ENCODE measurements at places on chromosomes 2 and 18.

- DNase-seq = no peak
These were observed 8.8 kb downstream of the DHX57 start for GRCh38 chr2:38866773-38867443.

DNA sequence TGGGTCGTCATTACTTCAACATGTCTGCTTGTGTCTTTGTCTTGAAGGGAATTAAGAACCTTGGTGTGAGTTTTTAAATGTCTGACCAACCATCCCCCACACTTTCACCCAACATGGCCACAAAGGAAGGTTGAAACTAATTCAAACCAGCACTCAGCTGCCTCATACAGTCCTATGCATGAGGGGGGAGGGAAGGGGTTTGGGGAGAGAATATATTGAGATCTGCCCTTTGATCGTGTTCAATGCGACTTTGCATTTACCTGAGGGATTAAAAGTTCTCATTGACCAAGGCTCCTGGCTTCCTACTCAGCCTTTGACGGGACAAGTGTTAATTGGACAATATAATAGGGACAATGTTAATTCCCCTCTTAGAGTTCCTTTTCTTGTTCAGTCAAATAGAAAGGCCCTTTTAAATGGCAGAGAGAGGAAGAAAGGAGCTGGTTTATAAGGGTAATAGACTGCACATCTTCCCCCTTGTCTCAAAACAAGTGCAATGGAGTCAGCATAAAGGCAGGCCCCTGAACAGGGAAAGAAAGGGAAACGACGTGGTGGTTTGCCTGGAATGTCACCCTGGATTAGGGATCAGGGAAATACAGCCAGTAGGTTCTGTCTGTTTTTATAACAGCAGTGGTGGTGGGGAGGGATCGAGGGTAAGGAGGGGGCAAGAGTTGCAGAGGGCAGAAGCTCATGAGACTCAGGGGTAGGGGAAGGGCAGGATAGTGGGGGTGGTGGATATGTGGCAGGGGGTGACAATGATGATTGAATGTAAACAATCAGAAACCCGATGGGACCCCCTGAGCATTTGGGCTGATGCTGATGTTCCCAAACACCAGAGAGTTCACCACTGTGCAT is 198.7 kb downstream of the MYCN start:
- no peak for DNase-seq

DNA sequence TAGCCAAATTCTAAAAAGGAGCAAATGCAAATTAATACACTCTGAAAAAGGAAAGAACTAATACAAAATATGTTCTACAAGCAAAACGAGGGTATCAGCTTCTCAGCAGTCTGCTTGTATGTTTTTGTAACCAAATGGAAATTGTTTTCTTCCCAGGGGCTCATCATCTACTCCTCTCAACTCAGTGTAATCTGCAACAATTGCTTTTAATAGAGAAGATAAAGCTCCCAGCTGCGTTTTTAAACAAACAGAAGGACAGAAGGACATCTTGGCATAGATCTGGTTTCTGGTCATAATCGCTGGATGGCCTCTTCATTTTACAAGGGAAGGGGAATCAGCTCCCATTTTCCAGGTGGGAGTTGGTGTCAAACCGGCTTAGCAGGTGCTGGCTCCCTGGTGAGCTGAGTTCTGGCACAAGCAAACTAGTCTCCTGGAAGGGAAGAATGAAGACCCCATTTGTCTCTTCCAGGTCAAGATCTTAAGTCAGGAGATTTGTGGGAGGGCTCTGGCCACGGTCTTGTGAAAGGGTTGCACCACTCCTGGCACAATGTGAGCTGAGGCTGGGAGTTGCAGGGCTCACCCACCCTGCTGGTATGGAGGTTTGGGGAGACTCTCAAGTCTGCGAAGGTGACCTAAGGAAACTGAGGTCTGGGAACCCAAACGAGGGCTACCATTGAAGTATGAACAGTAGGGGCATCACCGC is 41.6 kb downstream of the NPPC start:
- no peak for DNase-seq

DNA sequence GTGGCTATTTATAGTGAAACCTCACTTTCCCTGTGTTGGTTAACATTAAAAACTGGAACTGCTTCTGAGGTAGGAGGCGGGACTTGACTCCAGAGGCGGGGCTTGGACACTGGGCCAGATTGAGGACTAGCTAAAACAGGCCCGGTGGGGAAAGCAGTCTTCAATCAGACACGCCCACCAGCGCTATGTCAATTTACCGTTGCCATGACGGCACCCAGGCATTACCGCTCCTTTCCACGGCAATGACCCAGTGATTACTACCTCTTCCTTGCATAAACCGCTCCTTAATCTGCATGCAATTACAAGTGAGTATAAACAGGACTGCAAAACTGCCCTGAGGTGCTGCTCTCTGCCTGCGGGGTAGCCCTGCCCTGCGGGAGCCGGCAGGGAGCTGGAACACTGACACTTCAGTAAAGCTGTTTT is 35.3 kb downstream of the LRRFIP1 start:
- DNase-seq = peak; percentile 18

- no peak for DNase-seq
These were observed 262.0 kb downstream of the HAUS1 start for GRCh38 chr18:46366201-46366600.

- DNase-seq = no peak
These were observed 89.0 kb upstream of the PKDCC start for GRCh38 chr2:41958775-41959174.

GRCh38 chr18:37330173-37330572 is 235.4 kb downstream of the CELF4 start:
- no peak for DNase-seq

- no peak for DNase-seq
These were observed 144.2 kb upstream of the OTOS start for GRCh38 chr2:240284503-240285259.

GRCh38 chr2:12495247-12495868 is 221.4 kb upstream of the TRIB2 start:
- DNase-seq = no peak

DNA sequence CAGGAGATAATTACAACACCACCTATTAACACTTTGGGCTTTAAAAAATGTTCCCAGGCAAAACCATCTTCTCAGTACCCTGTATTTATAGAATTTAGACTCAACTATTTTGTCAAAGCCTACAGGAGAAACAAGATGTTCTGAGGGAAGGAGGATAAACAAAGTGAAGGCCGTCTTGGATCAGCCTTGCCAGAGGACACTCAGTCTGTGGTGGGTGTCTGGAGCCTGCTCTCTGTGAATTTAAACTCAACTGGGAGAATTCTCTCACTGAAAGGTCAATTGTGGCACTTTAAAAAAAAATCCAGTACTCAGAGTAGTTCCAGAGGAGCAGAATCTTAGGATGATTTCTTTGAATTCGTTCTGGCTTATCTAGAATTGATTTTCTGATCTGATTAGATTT is 28.4 kb upstream of the SLC1A4 start:
- DNase-seq = no peak

GRCh38 chr18:67574749-67575148 is 58.2 kb upstream of the DSEL start:
- no peak for DNase-seq

- DNase-seq = no peak
These were observed 248.0 kb downstream of the IKZF2 start for GRCh38 chr2:212903413-212903812.

DNA sequence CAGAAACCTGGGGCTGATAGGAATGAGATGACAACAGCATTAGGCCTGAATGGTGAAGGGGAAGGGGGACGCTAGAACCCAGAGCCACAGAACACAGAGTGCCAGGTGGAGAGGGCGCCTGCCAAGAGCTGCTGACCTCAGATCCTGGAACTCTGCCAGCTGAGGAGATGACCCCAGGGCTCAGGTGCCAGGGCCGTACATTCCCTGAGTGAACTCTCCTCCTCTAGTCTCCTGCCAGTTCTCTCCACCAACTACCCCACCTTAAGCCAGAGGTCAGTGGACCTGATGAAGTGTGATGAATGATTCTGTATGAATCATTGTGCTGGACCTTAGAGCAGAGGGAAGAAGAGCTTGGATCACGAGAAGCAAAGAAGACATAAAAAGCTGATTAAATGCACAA is 1582.2 kb upstream of the ACVR2A start:
- no peak for DNase-seq

DNA sequence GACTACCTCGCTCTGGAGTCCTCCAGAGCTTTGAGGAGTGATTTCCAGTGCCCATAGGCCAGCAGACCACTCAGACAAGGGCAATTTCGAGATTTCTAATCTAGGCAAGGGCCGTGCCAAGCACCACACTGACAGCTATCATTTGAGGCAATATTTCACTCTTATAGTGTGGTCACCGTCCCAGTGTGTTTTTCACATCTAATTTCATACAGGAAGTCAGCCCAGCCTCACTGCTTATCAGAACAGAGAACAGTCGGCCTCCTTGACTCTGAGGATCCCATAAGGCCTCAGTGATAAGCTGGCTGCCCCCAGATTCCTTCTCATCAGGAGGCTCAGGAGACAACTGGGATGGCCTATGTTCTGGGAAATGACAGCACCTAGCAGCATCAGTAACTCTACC is 581 bp downstream of the CAPN14 start:
- no peak for DNase-seq

DNA sequence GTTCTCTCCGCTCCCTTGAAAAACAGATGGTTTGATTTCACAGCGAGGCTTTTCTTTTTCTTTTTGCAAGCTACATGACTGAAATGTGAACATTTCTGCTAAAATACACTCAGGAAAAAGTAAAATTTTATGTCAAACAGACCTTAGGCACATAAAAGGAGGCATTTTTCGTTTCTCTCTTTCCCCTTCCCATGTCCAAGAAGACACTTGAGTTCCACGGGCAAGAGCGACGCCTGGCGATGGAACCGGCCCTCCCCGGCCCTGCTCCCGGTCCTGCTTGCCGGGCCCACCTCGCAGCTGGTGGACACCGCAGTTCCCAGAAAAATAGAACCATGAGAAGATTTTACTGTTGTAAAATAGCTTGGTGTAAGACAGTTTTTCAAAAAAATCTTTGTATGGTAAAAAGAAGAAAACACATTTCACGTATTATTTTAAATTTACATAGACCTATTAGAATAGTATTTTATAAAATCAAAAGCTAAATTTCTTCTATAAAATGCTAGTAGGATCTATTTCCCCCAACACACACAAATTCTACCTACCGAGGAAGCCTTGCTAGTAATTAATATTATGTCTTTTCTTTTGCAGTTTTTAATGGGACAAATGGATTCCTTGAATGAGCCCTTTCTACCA is 2.3 kb upstream of the ALKAL2 start:
- DNase-seq = peak; percentile 32

GRCh38 chr2:37365669-37366068 is 21.2 kb downstream of the QPCT start:
- DNase-seq = no peak

- no peak for DNase-seq
These were observed 40.5 kb downstream of the RDH14 start for GRCh38 chr2:18519914-18520450.

- no peak for DNase-seq
These were observed 36.4 kb downstream of the TSHZ1 start for GRCh38 chr18:75246721-75247610.

DNA sequence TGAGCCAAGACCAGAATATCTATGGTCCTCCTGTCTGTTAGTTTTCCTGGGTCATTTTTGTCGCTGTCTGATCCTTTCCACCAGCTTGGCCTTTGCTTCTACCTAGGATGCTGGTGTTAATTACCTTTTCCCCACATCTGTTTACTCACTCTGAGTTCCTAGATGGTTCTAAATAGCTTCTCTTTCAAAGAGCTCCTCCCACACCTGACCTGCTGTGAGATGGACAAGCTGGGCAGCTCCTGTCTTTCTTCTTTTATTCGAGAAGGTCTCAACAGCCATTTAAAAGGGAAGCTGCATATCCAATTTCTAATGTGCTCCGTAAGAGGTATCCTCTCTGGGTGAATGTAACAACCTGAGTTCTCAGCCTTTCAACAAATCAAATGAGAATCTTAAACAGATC is 156.2 kb downstream of the HRH4 start:
- DNase-seq = no peak

- DNase-seq = no peak
These were observed 31.1 kb downstream of the SS18 start for GRCh38 chr18:26059357-26059756.

DNA sequence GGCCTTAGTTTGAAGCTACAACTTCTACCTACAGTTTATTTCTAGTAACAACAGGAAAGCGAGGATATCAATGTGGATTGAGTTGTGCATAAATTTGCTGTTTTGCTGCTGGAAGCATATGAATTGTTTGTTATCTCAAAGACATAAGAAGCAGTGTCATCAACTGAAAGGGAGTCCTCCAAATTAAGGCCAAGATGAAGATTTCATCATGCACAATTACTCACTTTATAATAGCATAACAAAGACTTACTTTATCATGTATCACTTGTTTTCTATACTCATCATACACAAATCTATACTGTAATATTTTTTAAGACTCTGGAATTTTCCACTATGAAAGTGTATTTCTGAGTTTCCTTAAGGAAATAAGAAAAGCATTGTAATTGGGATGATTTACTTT is 136.1 kb upstream of the FANCL start:
- DNase-seq = no peak

DNA sequence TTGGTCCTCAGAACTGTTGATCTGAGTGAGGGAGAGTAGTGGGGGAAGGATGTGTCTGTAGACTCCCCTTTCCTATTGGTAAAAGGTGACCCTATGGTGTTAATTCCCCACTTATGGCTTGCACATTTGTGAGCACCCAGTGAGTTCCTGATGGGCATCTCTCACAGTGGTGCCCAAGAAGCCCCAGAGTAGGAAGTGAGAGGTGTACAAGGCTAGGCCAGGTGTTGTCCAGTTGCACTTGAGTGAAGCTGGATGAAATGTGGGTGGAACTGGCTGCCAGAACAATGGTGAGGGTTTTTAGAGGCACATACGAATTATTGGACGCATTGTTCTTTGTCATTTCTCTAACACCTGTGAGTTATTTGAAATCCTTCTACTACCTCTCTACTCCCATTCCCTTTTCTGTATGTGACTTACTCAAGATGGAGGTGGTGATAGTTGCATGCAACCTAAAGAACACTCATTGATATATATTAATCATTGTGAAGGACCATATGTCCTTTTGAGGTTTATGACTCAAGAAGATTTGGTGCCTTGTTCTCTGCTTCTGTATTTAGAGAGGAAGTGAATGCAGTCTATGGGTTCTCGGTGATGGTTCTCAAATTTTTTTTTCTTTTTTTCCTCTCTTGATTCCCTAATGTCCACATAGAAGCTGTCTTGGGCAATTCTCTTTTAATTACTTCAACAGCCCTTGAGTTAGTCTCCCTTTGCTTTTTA is 162.7 kb downstream of the FSHR start:
- no peak for DNase-seq

DNA sequence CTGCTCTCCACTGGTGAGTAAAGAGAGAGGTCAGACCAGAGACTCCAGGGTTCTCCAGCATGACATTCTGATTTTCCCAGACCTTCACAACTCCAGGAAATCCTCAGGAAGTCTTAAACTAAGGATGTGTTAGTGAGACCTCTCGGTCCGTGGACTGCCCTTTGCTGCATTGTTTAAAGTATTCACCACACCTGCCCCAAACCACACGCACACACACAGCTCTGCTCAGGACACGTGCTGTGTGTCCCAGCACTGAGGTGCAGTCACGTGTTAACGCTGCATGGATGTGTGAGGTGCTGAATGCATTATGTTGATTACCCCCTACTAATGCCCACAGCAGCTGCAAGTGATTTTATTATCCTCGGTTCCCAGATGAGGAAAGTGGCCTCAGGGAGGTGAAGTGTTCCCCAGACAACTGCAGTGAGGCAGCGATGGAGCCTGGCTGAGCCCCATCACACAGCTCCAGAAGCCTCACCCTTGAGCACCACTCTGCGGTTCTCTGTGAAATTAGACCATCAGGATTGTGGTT is 68.4 kb downstream of the TRAPPC12 start:
- DNase-seq = no peak
